ENCODE measurements at places on chromosomes 1 and 21.

DNA sequence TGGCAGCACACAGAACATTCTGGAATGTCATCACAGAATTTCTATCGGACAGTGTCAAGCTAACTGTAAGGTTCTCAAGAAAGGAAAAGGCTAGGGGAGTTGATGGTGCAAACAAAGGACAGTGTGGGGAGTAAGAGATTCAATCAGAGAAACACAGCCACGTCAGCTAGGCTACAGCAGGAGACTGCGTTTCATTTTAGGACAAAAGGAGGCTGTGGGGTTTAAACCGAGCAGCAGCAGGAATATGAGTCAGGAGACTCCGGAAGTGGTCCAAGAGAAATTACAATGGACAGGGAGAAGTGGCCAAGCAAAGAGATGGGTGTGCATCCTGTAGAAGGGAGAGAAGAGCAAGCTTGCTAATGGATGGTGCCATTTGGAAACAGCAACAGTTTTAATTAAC, 37.4 kb upstream of the C1orf198 start:
- no peak for DNase-seq

DNA sequence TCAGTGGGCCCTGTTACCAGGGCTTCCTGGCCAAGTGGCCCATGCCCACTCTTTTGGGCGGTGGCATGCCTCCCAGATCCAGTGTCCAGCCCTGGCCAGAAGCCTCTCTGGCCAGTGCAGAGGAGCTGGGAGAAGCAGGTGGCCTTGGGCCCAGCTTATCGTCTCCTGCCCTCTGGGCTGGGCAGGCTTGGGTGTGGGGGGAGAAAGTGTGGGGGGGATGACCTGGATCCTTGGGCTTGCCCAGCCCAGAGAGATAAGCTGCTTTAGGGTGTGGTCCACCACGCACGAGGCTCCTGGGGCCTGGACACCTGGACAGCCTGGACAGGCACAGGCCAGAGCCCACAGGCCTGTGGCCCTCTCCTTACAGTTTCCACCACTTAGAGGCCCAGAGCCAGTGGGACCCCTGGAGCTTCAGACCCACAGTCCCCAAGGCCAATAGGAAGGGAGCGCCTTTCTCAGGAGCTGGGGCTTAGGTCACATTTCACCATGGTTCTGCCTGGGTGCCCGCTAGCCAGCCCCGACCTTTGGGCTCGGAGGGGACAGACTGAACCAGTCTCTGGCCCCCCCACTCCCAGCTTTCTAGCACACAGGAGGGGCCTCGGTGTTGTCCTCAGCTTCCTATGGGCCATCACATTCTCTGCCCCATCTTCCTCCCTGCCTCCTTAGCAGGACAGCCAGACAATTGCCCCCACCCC, 1.8 kb downstream of the ESPN start:
- DNase-seq = no peak

DNA sequence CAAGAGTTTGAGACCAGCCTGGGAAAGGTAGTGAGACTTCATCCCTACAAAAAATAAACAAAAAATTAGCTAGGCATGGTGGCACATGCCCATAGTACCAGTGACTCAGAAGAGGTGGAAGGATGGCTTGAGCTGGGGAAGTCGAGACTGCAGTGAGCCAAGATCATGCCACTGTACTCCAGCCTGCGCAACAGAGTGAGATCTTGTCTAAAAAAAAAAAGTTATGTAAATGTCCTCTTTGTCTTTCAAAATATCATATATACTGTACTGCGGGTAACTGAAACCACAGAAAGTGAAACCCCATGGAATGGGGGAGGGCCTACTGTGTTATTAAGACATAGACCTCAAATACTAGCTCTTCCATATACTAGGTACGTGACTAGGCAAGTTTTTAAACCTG, 20.8 kb downstream of the ACADM start:
- peak; percentile 68 for DNase-seq

- DNase-seq = no peak
These were observed 7.4 kb upstream of the TRIM58 start for GRCh38 chr1:247849616-247850015.

DNA sequence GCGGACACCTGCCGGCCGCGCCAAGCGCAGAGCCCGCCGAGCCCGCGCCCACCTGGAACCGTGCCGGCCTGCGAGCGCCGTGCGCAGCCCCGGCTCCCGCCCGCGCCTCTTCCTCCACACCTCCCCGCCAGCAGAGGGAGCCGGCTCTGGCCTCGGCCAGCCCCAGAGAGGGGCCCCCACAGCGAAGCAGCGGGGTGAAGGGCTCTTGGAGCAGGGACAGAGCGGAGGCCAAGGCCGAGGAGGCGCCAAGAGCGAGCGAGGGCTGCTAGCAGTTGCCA, 50.1 kb upstream of the KRTAP19-8 start:
- DNase-seq = no peak

GRCh38 chr1:15700508-15700907, 16.4 kb downstream of the PLEKHM2 start:
- no peak for DNase-seq

DNA sequence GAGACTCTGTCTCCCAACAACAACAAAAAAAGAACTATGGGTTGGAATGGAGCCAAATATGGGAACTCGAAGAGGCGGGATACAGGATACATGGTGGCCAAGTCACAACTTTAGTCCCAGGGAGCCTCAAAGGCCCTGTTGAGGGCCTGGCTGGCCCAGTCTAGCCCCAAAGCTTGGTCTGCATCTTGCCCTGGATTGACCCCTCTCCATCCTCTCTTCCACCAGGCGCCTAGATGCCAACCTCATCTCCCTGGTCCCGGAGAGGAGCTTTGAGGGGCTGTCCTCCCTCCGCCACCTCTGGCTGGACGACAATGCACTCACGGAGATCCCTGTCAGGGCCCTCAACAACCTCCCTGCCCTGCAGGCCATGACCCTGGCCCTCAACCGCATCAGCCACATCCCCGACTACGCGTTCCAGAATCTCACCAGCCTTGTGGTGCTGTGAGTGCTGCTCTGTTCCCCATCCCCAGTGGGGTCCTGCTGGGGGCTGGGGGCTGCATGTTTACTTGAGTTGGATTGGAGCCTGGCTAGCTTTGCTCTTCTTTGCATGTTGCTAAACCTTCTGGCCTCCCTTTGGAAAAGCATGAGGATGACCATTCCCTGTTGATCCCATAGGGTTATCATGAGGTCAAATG, 65.5 kb downstream of the UBE2T start:
- DNase-seq = no peak

DNA sequence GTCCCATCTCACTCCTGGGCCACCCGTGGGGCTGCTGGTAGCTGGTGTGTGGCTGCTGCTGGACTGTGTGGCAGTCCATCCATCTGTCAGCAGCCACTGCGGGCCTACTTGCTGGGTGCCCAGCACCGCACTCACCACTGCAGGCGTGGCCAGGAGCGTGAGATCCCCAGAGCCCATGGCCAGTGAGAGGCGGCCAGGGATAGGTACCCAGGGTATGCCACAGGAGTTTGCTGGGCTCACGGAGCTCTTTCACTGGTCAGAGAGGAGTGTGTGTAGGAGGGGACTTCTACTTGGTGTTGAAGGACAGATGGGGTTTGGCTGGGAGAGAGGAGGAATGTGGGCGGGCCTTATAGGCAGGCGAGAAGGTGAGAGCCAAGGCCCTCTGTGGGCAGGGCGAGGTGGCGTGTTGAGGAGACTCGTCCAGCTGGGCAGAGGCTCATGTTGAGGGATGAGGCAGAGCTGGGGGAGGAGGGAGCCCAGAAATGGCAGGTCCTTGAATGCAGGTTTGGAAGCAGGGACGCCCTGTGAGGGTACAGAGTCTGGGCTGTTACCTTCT, 15.0 kb downstream of the QSOX1 start:
- DNase-seq = no peak

- DNase-seq = no peak
These were observed 490.8 kb upstream of the ADGRL4 start for GRCh38 chr1:79497193-79497773.

- no peak for DNase-seq
These were observed 350.0 kb downstream of the KCNH1 start for GRCh38 chr1:210783925-210784324.

DNA sequence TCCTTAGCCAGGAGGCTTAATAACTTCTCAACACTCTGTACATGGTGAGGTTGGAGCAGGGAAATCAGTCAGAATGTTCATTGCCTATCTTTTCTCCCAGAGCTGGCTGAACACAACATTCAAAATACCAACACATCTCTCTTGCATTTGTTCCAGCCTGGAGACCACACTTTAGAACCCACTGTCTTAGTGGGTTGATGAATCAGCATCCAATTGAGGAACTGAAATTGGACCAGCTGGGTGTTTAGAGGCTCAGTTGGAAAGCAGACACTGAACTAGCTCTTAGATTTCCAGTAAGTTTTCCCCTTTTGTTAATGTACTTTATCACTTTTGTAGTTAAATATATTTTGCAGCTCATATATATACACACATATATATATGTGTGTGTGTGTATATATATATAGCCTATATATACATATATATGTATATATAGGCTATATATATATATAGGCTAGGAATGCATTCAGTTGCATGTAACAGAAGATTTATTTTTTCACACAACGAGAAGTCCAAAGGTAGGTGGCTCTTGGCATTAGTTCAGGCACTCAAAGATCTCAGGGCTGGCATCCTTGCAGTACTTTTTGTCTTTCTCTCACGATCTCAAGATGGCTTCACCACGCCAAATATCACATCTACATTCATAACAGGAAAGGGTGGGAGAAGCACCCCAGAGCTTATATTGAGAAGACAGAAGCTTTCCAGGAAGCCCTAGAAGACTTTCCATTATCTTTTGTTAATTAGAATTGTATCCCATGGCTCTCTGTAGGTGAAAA, 35.0 kb upstream of the HUNK start:
- peak; percentile 18 for DNase-seq

GRCh38 chr1:224502459-224503160, 68.0 kb upstream of the WDR26 start:
- no peak for DNase-seq

DNA sequence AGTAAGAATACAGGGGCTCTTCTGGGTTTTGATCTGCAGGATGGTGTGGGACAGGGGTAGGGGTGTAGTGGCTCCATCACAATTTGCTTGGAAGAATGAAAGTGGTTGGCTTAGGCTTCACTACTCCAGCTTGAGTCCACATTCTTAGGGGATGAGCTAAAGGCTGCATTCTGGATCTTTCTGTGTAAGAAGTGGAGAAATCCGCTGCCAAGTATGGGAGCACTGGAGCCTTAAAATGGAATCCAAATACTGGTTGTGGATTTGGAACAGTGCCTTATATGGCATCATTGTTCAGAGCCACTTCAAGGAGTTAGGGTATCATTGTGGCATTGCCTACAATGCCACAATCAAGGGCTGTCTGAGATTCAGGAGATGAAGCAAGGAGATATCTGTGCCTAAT, 187.1 kb downstream of the LMO4 start:
- no peak for DNase-seq

GRCh38 chr1:28246427-28246832, 10.5 kb downstream of the ATP5IF1 start:
- peak; percentile 68 for DNase-seq

- no peak for DNase-seq
These were observed 30.4 kb downstream of the SLC19A1 start for GRCh38 chr21:45511661-45512431.

DNA sequence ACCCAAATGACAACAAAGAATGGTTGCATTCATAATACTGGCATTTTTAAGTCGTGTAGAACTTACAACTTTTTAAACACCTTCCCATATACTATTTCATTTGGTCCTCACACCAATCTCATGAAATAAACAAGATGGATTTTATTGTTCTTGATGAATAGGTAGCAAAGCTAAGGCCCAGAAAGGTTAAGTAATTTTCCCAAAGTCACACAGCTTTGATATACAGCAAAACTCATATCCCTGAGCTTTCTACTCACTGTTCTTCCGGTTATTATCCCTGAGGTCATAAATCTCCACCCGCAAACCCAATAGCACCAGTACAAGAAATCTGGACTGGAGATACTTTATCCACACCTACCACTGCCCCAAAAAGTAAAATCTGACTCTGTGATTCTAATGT, 186.2 kb downstream of the RUNX1 start:
- DNase-seq = no peak

DNA sequence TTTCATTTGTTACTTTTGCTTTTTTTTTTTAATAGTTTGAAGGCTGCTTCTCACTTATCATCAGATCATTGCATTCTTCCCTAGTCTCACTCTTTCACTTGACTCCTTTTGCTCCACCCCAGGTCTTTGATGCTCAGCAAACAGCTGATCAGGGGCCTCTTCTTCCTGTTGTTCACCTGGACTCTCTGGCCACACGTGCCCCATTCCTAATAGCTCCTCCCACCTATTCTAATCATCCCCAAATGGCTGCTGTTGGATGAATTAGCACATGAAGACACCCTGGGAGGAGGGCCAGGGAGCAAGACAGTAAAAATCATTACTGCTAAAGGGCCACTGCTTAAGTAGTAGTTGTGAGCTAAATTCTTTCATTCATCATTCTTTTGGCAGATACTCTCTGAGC, 119.5 kb downstream of the MAB21L3 start:
- no peak for DNase-seq

DNA sequence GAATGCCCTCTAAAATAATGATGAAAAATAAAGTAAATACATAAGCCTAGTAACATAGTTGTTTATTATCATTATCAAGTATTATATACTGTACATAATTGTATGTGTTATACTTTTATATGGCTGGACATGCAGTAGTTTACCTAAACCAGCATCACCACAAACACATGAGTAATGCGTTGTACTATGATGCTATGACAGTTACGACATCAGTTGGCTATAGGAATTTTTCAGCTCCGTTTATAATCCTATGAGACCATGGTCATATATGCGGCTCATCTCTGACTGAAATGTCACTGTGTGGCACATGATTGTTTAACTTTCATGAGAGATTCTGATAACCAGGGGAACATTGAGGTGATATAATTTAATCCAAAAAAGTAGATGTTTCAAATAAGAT, 352.1 kb downstream of the ST6GALNAC3 start:
- DNase-seq = no peak

GRCh38 chr1:22420455-22421053, 31.1 kb upstream of the ZBTB40 start:
- DNase-seq = peak; percentile 62

GRCh38 chr1:186957314-186957713, 128.6 kb downstream of the PLA2G4A start:
- no peak for DNase-seq

Data from CD14-positive monocyte (primary cell).